ENCODE measurements at places on chromosomes 11 and 22.

DNA sequence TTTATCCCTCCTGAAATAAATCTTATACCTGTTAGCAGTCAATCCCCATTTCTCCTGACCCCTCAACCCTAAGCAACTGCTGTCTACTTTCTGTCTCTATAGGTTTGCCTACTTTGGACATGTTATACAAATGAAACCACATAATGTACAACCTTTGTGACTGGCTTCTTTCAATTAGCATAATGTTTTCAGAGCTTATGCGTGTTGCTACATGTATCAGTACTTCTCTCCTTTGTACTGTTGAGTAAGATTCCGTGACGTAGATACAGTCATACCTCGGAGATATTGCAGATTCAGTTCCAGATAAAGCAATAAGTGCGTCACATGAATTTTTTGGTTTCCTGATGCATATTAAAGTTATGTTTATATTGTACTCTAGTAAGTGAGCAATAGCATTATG lies 127.3 kb downstream of the MORC2 start:
- no peak for DNase-seq

DNA sequence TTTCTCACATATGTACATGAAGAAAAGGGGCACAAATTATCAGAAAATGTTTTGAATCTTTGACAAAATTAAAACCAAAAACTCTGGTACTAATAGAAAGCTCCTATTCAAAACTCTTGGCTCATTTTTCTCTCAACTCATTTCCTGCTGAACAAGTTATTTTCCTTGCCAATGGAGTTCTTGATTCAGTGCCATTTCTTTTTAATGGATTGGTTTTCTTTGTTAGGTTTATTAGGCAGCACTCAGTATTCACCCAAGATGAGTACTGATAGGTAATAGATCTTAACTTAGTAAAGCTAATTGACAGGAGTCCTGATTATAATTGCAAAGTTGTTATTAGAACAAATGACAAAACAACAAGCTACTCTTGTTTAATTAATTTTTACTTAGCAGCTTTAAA lies 279.4 kb upstream of the PDGFD start:
- DNase-seq: no peak

- DNase-seq: no peak
Observed at GRCh38 chr22:21652547-21653545, 10.7 kb downstream of the SDF2L1 start.

DNA sequence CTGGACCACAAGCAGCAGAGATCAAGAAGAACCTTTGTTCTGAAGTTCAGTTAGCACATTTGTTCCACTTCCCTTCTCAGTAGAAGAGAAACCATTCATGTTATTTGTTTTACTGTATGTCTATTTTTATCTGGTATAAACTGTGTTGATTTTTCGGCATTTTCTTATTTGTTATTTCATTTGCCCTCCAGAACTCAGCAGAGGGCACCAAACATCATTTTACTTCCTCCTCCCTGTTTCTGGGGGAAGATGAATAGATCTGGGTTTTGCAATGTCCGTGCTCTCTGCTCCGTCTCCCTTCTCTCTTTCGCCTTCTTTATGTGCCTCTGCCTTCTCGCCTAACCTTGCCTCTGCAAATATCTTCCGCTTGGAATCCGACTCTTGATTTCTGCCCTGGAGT lies 366.9 kb downstream of the NTM start:
- no peak for DNase-seq

GRCh38 chr11:18383388-18384156 lies 10.8 kb upstream of the LDHA start:
- no peak for DNase-seq
